ENCODE measurements at places on chromosomes 2 and 18.

DNA sequence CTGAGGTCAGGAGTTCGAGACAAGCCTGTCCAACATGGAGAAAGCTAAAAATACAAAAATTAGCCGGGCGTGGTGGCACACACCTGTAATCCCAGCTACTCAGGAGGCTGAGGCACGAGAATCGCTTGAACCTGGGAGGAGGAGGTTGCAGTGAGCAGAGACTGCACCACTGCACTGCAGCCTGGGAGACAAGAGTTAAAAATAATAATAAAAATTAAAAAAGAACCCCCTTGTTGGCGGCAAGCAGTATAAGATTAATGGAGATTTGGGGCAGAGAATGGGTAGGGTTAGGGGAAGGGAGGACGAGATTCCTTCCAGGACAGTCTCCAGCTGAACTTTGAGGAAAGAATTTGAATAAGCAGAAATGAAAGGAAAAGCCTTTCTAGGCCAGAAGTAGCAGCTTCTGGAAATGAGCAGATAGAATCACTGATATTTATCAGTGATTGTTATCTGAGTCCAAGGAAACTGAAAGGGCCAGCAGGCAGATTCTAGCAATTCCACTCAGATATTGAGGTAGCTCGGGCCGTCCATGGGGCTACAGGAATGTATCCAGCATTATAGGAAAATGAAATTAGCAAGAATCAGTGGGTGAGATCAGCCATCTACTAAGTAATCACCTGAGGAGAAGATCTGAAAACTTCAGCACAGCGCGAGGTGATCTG is 7.0 kb upstream of the MYCN start:
- no peak for DNase-seq

DNA sequence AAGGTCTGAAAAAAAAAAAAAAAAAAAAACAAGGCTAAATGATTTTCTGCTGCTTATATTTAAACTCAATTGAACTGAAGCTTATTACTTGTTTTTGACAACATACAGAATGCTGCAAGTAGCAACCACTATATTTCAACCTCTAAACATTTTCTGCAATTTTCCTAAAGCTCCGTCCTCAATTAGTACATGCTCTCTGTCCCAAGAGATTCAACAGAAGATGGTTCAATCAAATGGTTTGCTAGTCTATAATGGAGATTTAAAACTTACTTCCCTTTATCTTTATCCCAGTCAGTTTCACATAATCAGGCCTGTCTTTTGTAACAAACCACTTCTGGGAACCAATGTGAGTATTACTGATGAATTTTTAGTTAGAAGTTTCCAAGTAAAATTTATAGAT is 485.1 kb upstream of the CDH7 start:
- DNase-seq = no peak

GRCh38 chr2:82789851-82790205 is 1669.3 kb downstream of the SUCLG1 start:
- no peak for DNase-seq

GRCh38 chr2:217242947-217243346 is 383.1 kb upstream of the TNP1 start:
- no peak for DNase-seq

- no peak for DNase-seq
Observed at GRCh38 chr2:205733082-205733481, 50.8 kb downstream of the NRP2 start.

DNA sequence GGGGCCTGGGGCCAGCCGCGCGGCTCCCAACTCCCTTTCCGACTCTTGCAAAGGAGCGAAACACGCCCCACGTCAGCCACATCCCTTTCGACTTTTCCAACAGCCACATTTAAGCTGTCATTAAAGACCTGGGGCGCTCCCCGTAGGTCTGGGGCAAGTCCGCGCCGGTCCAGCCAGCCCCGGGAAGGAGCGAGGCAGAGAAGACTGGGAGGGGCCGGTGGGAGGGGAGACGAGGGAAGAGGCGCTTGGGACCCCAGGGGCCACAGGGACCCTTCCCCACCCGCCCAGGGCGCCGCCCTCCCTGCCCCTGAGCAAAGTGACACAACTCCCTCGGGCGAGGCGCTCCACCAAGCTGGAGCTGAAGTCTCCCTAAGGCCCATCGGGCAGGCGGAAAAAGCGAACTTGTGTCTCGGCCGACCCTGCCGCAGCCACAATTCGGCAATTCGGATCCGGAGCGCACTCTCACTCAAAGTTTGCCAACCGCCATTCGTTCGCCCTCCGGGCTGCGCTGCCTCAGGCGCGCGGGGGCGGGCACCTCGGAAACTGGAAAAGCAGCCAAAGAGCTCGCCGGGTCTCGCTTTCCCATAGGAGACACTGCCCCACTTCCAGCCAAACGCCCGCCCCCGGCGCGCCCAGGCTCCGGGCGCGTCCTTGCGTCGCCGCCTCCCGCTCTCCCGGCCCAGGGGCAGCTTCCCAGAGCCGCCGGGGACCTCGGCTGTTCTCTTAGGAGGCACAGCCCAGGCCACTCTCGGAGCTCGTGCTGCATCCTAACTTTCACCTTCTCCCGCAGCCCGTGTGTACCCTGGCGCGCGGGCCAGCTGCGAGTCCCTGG is 1.1 kb upstream of the KCTD1 start:
- DNase-seq = no peak

GRCh38 chr18:8657873-8658470 is 47.4 kb upstream of the MTCL1 start:
- DNase-seq = no peak

GRCh38 chr18:49898421-49898820 is 85.1 kb upstream of the ACAA2 start:
- DNase-seq = peak; percentile 28

GRCh38 chr2:13495051-13495450 is 778.3 kb downstream of the TRIB2 start:
- no peak for DNase-seq

DNA sequence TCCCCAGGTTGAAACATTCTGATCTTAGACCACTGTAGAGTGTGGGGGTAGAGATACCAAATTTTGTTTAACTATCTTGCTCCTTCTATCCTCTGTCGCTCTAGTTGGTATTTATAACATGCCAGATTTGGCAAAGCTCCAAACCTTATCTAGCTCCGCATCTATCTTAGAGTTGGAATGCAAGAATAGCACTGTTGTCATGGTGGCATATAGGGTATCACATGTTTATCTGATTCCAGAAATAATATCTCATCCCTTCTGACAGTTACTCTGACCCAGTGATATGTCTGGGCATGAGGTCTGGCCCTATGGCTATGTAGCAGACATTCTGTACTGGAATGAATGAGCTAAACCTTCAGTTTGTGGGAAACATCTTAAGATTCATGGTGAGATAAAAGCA is 51.7 kb downstream of the CABYR start:
- DNase-seq = no peak

- DNase-seq = no peak
Observed at GRCh38 chr2:160290598-160290997, 90.5 kb upstream of the ITGB6 start.

DNA sequence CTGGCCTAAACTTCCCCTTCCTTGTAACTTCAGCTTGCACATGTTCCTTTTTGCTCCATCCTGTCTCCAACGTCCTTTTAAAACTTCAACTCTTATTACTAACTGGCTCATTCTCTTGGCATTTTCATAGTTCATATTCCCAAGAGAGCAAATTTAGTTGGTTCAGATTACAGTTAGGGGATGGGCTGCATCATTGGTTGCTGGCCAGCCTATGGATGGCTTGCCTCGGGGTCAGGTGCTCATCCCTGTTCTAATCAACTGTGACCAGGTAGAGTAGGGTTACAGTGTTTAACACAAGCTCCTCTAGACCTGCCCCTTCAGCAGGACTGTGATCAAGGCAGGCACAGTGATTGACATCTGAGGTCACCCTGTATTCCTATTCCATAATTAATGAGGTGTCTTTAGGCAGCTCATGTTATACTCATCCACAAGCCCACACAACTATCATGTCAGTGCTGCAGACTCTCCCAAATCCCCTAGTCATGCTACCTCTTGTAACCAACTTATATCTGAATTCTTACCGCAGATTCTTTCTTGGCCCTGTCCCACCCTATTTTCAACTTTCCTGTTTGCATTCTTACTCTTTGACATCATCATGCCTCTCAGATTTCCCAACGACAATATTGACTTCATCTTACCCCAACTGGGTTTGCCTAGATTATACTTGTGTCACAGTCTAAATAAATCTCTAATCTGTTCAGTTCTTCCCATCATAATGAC is 293.3 kb downstream of the MTX2 start:
- no peak for DNase-seq

GRCh38 chr2:98457045-98457696 is 12.5 kb downstream of the INPP4A start:
- DNase-seq = no peak

- DNase-seq = peak; percentile 71
Observed at GRCh38 chr2:200944467-200945394, 18.7 kb downstream of the ORC2 start.
